AG09309 (cell line): ENCODE measurements at places on chromosomes 12 and 14.

GRCh38 chr12:93583627-93584392, 11.3 kb downstream of the SOCS2 start:
- no peak for DNase-seq

DNA sequence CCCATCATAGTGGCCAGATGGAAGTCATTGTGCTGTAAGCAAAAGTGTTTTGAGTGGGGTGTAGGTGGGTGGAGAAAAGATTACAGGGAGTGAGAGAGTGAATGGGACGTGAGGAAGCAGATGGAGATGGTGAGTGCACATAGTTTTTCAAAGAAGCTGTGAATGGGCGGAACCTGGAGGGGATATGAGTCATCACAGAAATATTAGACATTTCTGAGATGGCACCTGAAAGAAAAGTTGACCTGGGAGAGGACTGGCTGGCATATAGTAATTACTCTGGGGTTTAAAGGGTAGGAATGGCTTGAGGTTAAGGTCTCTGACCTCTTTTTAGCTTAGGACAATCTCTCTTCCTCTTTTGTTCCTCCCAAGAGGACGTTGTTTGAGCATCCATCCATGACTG, 50.5 kb downstream of the ANO4 start:
- no peak for DNase-seq

DNA sequence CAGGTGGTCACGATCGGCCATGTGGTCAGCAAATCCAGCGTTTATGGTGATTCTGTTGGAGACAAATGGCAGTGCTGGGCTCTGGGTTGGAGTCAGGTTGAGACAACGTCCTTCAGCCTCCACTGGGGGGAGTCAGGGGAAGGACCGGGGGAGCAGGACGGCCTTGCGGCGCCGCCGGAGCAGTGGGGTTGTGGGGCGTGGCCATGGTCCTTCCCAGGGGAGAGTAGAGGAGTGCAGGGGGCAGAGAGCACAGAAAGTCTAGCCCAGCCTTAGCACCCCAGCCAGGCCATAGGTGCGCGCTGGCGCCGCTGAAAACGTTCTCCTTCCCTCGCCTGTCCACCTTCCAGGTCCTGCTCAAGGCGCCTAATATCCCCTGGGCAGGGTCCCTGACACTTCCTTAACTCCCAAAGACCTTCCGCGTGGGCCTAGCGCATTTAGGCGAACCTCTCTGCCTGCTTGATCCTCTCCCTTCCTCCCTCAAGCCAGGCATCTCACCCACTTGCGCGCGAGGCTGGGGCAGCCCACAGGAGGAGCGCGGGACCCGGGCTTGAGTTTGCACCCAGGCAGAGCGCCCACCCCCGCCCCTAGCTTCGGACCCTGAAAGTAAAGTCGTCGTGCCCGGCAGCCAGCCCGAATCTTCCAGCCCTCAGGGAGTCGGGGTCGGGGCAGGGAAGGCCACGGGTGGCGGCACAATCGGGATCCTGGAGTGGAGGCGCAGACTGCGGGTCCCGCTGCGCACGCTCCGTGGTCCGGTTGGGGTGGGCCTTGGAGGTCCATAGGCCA, 3.1 kb upstream of the KIF26A start:
- no peak for DNase-seq

- DNase-seq, result no peak
Observed at GRCh38 chr14:67668559-67668958, 5.9 kb downstream of the VTI1B start.
